ENCODE measurements at places on chromosomes 3 and 15. TPM values are rescaled to one million over a fixed set of nuclear protein-coding genes. Genes with fewer than 3 reads are reported as not detected.

SHC4 gene
- 2.5 TPM for total RNA-seq

FRMD4B gene
- 52.8 TPM for total RNA-seq

IQCF5 gene
- total RNA-seq, result not detected

MINDY2 gene
- 23.7 TPM for total RNA-seq

MFAP1 gene
- total RNA-seq, result 32.3 TPM

TOP2B gene
- total RNA-seq, result 120 TPM

HTR3E gene
- not detected for total RNA-seq

GABRA5 gene
- total RNA-seq, result under 0.01 TPM

HRG gene
- not detected for total RNA-seq

SV2B gene
- under 0.01 TPM for total RNA-seq

TMC3 gene
- not detected for total RNA-seq

ZNF860 gene
- 2.8 TPM for total RNA-seq

P2RY13 gene
- total RNA-seq, result not detected

CCR5 gene
- total RNA-seq, result under 0.01 TPM

DAZL gene
- not detected for total RNA-seq

THRB gene
- 1.6 TPM for total RNA-seq

MB21D2 gene
- total RNA-seq, result 5.2 TPM

TRH gene
- total RNA-seq, result 0.13 TPM

TRIM71 gene
- total RNA-seq, result not detected

ARRDC4 gene
- total RNA-seq, result 15.1 TPM

RBPMS2 gene
- 0.97 TPM for total RNA-seq

MST1R gene
- total RNA-seq, result 1.3 TPM

ZBTB20 gene
- total RNA-seq, result 52.0 TPM

CTXN2 gene
- total RNA-seq, result not detected

CD200 gene
- not detected for total RNA-seq

CCDC66 gene
- 32.9 TPM for total RNA-seq

SERPINI2 gene
- not detected for total RNA-seq

COL6A5 gene
- total RNA-seq, result not detected

CRYGS gene
- 1.6 TPM for total RNA-seq

GBE1 gene
- 190 TPM for total RNA-seq

MED12L gene
- 2.6 TPM for total RNA-seq

DPPA4 gene
- total RNA-seq, result not detected

SKIC8 gene
- total RNA-seq, result 47.2 TPM

EFCAB12 gene
- 0.22 TPM for total RNA-seq

TMCO5A gene
- total RNA-seq, result not detected

POTEB3 gene
- not detected for total RNA-seq

SRGAP3 gene
- total RNA-seq, result 4.4 TPM

CASR gene
- total RNA-seq, result not detected

EPHA3 gene
- total RNA-seq, result 0.26 TPM

NR1I2 gene
- 0.13 TPM for total RNA-seq

IL20RB gene
- total RNA-seq, result 0.91 TPM

GOLGA8K gene
- 1.6 TPM for total RNA-seq

MME gene
- total RNA-seq, result 26.5 TPM

PPP1R14D gene
- not detected for total RNA-seq

SNX22 gene
- 0.13 TPM for total RNA-seq

Data from articular chondrocyte of knee joint (primary cell).